ENCODE measurements at places on chromosomes 6 and 20.
A peak's percentile ranks its signal among the peaks of the same experiment; 100 is the strongest.

GRCh38 chr20:44911264-44911921, 1.5 kb downstream of the PABPC1L start:
- DNase-seq = peak; percentile 53

DNA sequence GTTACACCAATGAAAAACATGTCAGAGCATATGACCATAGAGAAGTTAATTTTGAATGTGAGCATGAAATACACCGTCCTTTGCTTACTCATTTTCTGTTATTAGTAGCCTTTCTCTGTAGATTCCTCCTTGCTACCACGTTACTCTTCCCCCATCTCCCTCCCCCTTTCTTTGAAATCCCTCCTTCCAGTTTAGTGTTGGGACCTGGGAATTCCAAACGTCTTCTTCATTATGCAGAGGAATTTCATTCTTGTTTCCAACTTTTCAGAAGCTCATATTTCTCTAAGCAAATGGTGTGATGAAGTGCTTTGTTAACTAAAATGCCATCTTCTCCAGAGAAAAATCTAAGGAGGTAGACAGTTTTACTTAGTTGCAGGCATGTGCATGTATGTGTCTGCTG, 122.4 kb downstream of the MCHR2 start:
- no peak for DNase-seq

GRCh38 chr6:3456898-3457709, at the start of gene SLC22A23:
Gene SLC22A23, minus strand, starts transcription at chr6:3457050. Its CDS starts 491 bp downstream, at chr6:3456559.
- DNase-seq = no peak

- no peak for DNase-seq
Observed at GRCh38 chr20:19121463-19121862, 91.0 kb upstream of the SLC24A3 start.

GRCh38 chr6:43495409-43495941, 14.7 kb downstream of the LRRC73 start:
- peak; percentile 17 for DNase-seq

DNA sequence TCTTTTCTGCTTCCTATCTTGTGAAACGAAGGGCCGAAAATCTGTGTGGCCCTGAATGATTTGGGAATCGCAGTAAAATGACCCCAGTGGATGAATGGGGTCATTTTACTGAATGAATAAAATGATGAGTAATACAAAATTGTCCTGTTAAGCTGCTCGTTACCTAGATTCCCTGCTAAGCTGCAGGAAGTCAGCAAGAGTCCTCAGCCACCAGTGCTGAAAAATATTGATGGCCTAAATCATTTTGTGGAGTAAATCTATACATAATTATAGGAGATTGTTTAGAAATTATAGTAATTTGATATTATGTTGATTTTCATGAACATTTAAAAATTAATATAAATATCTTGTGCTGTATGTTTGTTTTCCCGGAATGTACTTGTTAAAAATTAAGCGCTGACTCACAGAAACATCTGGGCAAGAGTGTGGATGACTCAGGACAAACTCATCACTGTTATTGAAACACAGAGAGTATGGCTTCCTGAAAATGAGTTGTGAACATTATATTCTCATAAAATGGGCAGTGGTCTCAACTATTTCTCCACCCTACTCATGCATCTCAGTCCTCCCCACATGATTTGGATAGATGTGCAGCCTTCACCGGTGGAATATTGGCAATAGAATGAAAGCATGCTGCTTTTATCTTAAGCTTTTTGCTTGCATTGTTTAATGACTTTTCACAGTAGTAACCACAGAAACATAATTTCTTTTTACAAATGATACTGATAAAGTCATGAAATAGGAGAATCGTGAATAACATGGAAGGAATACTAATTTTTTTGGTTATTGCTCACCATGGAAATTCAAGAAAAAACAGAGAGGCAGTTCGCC, 36.2 kb upstream of the RGS17 start:
- peak; percentile 95 for DNase-seq

DNA sequence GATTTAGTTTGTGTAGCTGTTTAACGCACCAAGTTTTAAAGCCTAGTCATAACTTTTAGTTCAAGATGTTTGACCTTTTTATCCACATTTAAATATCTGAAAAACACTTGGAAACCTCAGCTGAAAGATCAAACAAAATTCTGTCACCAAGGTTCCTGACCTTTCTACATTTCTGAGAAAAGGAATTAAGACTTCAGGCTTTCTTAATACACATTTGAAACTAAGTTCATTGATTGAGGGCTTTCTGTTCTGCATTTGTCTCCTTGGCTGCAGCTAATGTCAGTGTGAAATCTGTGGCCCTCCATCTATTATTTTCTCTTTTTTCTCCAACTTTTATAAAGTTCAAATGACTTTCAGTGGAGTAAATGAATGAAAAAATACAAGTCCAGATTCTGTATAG, 22.7 kb upstream of the FBXL4 start:
- no peak for DNase-seq

DNA sequence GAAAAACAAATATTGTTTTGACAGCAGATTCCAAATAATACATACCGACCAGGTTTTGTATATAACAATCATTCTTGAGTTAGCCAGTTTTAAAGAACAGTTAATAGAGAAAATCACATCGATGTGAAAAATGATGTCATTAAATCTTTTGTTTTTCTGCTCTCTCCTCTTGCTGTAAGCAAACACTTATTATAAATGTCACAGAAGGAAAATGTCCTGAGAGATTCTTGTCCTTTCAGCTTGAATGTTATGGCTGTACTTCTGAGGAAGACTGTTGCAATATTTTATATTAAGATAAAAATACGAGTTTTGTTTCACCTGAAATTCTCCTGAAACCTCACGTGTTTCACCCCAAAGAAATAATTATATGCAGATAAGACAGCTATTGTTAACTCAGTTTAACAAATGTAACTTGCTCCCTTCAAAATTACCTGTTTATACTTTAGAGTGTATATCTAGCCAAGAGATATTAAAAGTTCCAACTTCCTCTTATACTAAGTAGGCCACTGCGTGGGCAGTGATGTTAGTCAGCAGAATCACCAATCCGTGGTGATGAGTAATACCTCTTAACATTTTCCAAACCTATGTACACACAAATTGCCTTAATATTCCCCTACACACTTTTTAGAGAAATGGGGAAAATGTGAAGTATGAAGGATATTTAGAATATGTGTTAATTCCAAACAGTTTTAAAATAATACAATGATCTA, 1111.4 kb upstream of the CITED2 start:
- peak; percentile 95 for DNase-seq

DNA sequence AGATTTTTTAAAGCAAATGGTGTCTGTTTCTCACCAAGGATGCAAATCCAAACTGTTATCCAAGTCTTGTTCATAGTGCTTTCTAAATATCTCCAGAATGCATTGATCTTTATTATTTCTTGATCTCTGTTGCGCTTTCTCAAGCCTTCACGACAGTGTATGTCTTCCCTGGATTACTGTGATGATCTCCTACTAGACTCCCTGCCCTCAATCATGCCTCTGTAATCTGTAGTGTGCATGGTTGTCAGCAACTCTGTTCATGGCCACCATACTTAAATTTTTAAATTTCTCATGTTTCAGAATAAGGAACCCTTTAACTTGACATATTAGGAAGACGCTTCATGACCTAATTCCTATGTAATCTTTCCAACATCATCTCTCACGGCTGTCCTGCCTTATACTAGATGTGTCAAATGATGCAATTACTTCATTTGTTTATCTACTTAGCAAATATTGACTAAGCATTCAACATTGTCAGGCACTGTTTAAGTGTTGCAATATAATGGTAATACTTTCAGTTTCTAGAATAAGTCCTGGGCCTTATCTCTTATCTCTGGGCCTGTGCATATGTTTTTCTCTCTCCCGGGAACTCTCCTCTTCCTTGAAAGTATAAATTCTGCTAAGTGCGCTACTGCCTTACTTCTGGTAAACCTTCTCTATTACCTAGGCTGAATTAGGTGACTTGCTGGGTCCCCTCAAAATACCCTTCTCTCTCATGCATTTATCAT, 25.6 kb upstream of the AHI1 start:
- peak; percentile 51 for DNase-seq

DNA sequence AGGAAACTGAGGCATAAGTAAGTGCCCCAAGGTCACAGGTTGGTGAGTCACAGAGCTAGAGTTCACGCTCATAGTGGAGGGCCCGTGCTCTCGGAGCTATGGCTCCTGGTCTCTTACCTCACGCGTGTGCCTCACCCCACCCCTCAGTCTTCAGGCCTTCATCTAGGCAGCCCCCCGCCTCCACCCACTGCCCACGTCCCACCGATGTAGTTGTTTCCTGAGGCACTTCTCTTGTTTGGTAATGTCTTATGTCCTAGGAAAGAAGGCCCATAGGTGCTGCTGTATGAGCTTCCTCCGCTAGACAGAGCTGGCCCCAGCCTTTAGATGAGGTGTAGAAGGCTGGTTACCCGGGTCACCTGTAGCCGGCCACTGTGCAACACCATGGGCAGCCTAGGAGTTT, 5.1 kb downstream of the RIPK1 start:
- DNase-seq = no peak

- DNase-seq = peak; percentile 17
Observed at GRCh38 chr20:8735674-8736073, 333.2 kb upstream of the PLCB4 start.

DNA sequence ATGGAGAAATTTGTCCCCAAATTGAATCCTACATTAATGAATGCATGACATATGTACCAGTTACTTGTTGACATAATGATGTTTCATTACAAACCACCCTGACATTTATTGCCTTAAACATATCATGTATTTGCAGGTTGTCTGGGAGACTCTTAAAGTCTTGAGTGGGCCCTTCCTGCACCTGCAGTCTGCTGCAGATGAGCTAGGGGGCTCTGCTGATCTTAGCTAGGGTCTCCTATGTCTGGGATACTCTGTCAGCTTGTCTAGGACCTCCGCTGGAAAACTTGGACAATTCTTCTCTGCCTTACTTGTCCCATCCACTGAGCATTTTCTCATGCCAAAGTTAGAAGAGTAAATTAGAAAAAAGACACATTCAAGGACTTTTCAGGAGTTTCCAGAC, 581.6 kb downstream of the HAO1 start:
- no peak for DNase-seq

- DNase-seq = peak; percentile 71
Observed at GRCh38 chr6:163797296-163797845, 382.9 kb downstream of the QKI start.

DNA sequence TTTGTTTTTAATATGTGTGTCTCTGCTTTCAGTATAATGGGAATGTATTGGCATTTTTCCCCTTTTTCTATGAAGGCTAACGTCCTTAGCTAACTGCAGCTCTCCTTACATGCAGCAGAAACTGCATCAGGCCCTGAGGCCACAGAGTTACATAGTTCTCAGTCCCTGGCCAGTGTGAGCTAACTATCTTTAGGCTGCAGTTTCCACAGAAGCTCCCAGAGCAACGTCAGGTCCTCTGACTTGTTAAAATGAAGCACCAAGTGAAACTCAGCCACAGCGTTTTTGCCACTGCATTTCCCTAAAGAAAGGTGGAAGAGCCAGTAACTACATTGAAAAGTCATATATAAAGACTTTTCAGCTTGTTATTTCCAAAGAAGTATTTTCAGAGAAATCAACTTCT, 244.7 kb downstream of the CBLN4 start:
- no peak for DNase-seq
